NCI-H526 (cell line): ENCODE measurements at places on chromosomes 6 and 20.

DNA sequence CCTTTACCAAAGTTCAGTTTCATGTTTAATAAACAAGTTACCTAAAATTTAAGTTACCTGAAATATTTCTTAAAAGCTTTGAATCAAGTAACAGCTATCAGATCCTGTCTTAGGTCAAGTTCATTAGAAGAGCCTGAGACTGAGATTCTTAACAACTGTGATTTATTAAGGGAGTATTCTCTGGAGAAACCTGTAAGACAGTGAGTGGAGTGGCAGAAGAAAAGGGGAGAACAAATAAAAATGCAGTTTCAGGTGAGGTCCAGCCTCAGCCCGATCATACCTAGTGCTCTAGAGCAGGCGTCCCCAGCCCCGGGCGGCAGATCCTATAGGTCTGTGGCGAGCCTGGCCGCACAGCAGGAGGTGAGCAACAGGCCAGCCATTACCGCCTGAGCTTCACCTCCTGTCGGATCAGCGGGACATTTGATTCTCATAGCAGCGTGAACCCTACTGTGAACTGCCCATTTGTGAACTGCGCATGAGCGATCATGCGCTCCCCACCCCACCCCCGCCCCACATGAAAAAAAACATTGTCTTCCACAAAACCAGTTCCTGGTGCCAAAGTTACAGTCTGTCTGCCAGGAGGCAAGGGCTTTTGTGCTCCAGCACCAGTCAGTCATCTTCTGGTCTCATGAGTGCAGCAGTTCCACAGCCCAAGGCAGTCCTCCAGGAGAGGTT lies 59.2 kb upstream of the ADGRB3 start:
- no peak for DNase-seq

GRCh38 chr6:39787322-39787721 lies 4.9 kb upstream of the DAAM2 start:
- DNase-seq = no peak

GRCh38 chr6:45477790-45478189 lies 100.1 kb upstream of the SUPT3H start:
- no peak for DNase-seq

DNA sequence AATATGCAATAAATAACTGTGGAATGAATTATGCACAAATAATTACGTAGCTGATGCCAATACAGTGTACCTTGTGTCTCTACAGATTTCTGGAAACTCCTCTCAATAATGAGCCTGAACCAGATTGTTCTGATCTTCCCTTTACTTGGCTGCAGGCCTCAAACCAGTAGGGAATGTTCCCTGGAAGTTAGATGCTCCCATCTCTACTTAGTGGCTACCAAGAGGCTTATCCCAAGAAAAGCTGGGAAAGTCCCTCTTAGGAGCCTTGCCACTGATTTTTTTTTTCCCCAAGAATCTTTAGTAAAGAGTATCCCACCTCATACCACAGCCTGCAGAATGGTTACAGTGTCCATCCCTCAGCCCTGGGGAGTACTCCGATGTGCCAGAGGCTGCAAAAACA lies 702.1 kb downstream of the RFPL4B start:
- DNase-seq = no peak

DNA sequence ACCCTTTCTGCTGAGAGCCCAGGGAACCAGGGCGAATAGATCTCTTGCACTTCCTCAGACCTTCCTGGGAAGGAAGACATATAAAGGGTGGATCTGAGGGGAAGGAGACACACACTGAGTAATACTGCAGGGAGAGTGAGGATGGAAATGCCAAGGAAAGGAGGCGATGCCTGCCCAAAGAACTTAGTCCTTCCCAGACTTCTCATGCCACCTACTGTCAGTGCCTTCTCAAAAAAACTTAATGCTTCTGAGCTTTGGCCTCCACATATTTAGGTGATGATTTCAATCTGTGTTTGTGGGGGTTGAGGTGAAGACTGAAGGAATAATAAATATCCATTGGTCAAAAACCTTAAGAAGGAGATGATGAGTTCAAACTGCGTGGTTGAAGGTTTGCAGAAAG lies 9.7 kb downstream of the BTN3A1 start:
- no peak for DNase-seq

DNA sequence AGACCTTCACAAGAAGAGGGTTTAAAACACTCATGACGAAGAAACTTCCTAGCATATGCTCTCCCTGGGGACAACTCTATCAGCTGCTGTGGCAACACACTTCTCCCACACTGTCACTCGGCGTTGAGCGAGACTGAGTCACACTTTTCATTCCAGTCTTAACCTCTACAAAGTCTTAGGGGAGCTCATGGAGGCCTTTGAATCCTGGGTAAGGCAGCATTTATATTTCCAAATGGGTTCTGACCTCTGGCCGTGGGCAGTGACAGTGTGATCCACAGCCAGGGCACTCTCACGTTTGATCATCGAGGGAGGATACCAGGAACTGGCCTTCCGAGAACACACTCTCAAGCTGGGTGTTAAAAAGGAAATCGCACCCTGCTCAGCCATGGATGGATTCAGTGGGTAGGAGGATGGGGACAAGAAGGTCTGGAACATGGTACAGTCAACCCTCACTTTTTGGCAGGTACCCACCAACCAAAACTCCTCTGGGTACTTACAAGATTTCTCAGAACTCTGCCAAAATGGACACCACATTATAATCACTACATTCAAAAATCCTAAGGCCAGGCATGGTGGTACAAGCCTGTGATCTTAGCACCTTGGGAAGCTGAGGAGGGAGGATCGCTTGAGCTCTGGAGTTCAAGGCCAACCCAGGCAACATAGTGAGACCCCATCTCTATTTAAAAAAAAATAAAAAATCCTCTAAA lies 19.6 kb downstream of the RRBP1 start:
- DNase-seq = no peak

GRCh38 chr6:3285732-3286131 lies 27.0 kb downstream of the PSMG4 start:
- DNase-seq = no peak

DNA sequence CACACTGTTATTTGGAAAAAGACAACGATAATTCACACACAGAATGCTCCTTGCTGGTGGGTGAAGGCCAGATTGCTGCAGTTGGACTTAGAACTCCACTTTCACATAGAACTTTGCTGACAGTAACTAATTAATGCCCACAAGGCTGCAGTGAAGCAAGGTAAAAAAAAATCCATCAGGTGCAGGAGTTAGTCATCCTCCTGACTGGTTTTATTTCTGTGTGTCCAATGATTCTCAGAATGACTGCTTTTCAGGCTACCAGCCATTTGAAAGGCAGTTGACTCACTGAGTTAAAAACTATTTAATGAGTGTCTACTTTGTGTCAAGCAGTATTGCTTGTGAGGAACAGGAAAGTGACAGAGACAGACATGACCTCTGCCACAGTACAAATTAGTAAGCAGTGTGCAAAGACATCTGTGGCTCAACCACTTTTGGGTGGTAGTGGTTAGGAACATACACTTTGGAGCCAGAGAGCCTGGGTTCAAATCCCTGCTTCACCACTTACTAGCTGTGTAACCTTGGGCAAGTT lies 41.9 kb downstream of the ELOVL5 start:
- no peak for DNase-seq

DNA sequence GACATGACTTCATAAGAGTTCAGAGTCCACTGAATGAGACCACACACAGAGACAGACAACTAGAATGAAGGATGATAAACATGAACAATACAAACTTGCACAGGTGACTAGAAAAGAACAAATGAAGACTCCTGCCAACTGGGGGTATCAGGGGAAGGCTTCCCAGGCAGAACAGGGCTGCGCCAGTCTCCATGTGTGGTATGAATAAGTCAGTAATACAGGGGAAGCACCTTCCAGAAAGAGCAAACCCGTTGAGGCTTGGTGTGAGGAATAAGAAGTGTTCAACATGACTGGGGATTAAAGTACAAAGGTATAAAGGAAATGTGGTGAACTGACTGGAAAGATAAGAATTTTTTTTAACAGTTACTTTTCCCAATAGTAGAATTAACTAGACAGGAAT lies 3.7 kb upstream of the SLC17A2 start:
- no peak for DNase-seq

- DNase-seq = no peak
Measured at GRCh38 chr6:42279144-42279781, 61.6 kb upstream of the MRPS10 start.

GRCh38 chr20:54502179-54502578 lies 26.8 kb downstream of the DOK5 start:
- no peak for DNase-seq

GRCh38 chr6:14066782-14067406 lies 50.7 kb upstream of the CD83 start:
- DNase-seq = peak; percentile 54

DNA sequence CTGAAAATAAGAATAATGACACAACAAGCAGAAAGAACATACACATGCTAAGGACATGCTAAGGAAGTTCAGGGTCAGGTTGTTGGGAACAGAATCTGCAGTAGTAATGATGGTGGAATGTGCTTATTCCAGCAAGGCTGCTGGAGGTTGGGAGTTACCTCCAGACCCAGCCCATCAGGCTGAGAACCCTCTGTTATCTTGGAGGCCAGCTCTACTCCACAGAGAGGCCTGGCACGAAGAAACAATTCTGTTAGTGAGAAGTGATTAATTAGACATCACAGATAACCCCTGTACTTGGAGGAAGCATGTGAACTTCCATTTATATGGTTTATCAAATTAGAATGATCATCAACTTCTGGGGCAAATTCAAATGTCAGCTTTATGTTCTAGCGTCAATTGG lies 22.1 kb upstream of the ARHGAP18 start:
- DNase-seq = no peak

- no peak for DNase-seq
Measured at GRCh38 chr6:119034827-119035458, 43.5 kb downstream of the FAM184A start.

DNA sequence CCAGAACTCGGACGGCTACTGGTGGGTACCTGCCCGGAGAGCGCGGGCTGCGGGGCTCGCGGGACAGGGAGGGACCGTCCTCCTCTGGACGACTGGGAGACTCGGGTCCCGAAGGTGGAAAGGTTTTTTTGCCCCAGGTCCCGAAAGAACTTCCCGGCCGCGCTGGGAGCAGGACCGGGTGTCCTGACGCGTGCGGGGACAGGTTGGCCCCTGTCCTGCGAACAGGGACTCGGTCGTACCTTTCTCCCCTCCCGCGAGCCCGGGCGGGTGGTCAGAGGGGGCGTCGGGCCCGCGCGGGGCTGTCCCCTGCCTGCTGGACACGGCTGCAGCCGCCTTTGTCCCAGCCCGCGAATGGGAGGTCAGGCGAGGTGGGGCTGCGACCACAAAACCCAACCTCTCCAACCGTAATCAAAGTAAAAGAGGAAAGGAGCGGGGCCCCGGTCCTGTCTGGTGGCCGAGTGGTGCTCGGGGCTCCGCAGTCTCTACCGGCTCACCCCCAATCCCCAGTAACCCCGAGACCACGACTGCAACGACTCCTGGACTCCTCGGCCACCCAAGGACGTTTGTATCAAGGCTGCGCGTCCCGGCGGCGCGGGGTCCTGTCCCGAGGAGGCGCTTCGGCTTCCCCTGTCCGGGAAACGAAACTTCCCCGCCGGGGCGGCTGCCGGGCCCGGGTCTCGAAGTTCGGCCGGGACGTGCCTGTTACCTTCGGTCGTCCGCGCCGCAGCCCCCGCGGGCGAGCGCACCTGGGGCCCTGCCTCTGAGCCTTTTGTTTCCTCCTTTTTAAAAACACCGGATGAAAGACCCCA lies 798 bp downstream of the DSP start:
- peak; percentile 25 for DNase-seq

DNA sequence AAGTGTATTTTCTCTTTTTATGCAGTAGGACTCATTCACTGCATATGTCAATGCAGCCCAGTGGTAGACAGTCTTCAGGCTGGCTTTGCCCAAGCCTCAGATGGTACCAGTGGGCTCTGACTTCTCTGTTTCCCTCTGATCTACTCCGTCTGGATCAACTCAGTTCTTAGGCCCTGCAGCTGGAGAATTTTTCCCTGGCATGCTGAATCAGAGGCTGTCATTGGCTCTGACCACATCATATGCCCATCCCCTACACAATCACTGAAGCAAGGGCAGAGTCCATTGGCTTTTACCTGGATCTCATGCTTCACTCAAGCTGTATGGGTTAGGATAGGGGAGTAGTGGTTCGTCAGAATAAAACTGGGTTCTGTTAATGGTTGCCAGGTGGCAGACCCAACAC lies 57.8 kb downstream of the KIZ start:
- DNase-seq = no peak

GRCh38 chr6:130829333-130829910 lies 2.2 kb downstream of the SMLR1 start:
- no peak for DNase-seq

DNA sequence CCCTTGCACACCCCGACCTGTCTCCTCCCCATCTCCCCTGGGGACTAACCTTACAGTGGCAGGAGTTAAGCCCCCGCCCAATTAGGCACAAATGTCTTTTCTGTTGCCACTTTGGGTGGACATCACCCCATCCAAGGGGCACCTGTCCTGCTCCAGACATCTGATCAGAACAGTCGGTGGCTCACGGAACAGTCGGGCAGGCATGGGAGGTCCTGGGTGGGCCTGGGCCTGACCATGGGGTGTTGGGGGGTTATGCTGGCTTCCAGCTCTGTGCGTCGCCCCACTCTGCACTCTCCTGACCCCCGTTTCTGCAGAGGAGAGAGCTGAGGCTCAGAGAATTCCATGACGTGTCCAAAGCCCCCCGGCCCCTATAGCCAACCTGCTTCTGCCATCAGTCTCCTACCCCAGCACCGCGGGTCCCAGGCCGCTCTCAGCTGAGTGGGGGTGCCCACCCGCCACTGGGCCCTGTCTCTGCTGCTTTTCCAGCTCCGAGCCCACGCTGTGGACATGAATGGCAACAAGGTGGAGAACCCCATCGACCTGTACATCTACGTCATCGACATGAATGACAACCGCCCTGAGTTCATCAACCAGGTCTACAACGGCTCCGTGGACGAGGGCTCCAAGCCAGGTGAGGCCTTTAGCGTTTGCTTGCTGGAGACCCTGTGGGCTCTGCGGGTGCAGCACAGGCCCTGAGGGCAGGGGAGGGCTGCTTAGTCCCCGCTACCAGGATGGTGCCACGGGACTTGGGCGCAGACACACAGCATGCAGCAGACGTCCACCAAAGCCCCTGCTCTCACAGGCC lies 213.2 kb downstream of the TAF4 start:
- no peak for DNase-seq

- DNase-seq = no peak
Measured at GRCh38 chr6:157585274-157586087, 204.5 kb downstream of the ZDHHC14 start.

GRCh38 chr20:44518248-44518647 lies 3.6 kb downstream of the SERINC3 start:
- DNase-seq = no peak
